ENCODE measurements at places on chromosomes 7 and 10.

- DNase-seq: no peak
Measured at GRCh38 chr10:86438091-86438749, 71.6 kb upstream of the GRID1 start.

- DNase-seq: no peak
Measured at GRCh38 chr7:99448855-99449254, 10.1 kb downstream of the CPSF4 start.

DNA sequence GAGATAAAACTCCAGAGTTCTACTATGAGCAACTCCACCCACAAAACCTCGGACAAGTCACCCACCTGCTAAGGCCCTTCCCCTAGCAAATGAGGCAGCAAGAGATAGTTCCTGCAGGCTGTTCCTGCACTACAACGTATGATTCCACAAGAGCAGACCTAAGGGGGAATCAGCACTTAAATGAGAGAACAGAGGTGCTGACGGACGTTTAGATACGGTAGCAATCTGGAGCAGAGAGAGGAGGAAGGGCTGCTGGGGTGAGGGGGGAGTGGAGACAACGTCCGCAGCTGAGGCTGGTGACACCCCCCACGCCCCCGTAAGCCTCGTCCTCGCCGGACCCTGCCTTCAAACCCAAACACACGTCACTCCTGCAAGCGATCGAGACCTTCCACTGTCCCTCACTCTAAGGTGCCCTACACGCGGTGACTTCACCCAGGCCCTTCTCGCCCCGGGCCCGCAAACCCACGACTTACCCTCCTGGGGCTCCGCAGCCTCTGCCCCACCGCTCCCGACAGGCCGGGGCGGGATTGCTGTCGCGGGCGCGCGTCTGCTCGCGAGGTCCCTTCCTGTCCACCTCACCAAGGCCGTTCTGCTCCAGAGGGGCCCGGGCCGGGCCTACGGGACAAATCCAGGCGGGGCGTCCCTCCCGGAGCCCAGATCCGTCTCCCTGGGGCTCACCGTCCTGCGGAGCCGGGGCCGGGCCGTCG, 635 bp downstream of the ZNF12 start:
- DNase-seq: peak; percentile 33

GRCh38 chr10:8402576-8402975, 348.1 kb downstream of the GATA3 start:
- no peak for DNase-seq

GRCh38 chr7:86645676-86646276, 2.1 kb downstream of the GRM3 start:
- DNase-seq: no peak

DNA sequence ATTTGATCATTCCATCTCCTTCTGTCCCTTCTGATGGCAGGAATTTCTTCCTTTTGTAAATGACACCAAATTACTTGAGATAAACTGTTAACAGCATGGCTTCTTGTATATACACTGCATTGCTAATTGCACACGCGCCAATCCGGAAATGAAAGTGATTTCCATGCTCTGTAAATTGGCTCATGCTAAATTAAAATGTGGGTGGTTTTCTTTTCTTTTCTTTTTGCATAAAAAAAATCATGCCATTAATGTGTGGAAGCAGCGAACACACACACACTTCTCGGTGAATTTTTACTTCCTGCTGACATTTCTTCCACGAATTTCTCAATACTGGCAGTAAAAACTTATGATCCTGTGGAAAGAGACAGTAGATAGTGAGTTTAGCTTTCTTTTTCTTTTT, 123.1 kb upstream of the CCDC6 start:
- no peak for DNase-seq

DNA sequence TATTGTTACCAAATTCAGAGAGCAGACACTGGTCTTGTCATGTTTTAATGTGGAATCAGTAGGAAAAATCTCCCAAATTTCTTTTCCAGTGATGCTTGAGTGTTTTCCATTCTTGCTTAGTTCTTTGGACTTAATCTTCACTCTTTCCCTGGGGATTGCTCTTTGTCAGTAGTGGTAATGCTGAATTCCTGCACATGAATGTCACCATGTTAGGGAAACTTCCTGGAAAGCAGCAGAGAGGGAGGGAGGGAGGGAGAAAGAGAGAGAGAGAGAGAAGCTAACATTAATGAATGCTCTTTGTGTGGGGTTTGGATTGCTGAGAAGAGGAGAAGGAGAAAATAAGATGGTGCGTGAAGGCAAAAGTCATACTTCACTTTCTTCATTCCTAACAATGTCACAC, 295.3 kb upstream of the COBL start:
- no peak for DNase-seq

DNA sequence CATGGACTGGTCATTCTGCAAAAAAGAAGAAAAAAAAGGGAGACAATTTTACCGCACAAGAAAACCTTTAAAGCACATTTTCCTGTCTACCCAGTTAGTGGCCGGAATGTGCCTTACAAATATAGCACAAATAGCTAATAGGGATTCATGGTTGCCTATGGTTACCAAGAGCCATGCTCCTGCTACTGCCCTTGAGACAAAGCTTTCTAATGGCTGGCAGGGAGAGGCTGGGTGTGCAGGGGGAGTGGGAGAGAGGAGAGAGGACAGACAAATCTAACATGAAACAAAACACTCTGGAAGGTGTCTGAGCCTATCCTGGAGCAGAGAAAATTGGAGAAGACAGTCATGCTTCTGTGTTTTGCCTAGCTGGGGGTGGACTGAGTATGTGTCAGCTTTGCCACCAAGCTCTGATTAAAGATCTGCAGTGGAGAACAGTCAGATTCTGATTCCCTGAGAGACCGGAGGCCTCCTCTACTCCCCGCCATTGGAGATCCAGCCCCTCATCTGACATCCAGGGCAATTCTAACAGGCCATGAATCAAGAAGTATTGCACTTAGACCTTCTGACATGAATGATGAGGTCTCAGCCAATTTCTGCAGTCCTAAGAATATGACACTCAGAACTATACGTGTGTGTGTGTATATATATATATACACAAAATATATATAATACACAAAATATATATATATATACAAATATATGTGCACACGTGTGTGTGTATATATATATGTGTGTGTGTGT, 80.2 kb downstream of the PRTFDC1 start:
- DNase-seq: no peak

- no peak for DNase-seq
Measured at GRCh38 chr10:67794909-67795460, 43.0 kb downstream of the DNAJC12 start.

DNA sequence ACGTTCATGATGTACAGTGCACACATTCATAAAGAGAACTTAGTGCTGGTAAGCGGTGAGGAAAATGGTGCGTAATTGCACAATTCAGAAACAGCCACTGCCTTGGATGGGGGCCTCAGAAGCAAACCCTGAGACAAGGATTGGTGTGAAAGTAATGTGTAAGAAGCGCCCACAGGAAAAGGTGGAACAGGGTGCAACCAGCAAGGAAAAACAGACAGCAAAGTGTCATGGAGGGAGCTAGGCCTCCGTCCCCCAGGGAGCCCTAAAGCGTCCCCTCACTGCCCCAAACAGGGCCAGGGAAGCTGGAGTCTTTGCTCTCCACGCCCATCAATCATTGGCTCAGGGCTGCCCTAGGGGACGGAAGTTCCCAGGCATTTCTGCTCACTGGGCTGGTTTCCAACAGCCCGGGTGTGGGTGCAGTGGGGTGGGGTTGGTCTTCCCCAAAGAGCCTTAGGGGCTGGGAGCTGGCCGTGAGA, 9.6 kb upstream of the C10orf105 start:
- no peak for DNase-seq

- DNase-seq: no peak
Measured at GRCh38 chr7:103115771-103116170, 33.1 kb downstream of the NAPEPLD start.

GRCh38 chr7:27113991-27114769, 11.7 kb upstream of the HOXA2 start:
- no peak for DNase-seq

DNA sequence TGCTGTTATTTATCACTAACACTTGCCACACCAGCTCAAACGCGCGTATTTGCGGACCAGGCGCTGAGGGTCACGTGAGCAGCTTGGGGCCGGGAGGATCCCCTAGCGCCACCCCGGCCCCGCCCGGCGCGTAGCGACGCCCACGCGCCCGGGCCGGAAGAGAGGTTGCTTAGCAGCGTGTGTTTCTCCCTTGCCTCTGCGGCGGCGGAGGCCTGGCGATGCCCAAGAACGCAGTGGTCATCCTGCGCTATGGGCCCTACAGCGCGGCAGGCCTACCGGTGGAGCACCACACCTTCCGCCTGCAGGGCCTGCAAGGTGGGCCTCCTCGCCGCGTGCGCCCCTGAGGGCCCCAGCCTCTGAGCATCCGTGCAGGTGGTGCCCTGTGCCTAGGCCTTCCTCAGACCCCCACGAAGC, at the start of gene C10orf53:
C10orf53 (plus strand) TSS at position 172 of the 414 bp plus-strand sequence; CDS start at position 219, 47 bp downstream.
- peak; percentile 70 for DNase-seq

- DNase-seq: no peak
Measured at GRCh38 chr10:123425680-123426079, 240.5 kb upstream of the GPR26 start.

DNA sequence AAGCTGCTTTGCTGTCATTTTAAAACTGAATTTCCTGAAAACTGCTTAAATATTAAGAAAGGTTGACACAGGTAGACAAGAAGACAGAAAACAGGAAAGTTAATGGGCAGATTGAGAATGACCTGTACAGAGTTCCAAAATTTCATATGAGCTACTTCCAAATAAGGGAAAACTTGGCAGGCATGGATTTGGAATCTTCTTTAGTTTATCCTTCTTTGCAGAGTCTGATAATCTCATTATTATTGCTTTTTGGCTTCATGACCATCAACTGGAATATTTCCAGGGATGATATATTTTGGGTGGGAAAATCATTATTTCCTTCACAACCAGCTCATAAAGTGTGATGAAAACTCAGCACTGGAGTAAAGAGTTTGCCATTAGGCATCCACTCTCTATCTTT, 346.5 kb upstream of the NPVF start:
- DNase-seq: no peak

GRCh38 chr10:3811291-3811870, 26.4 kb upstream of the KLF6 start:
- DNase-seq: peak; percentile 58

GRCh38 chr10:109824206-109824605, 99.1 kb downstream of the XPNPEP1 start:
- no peak for DNase-seq

- no peak for DNase-seq
Measured at GRCh38 chr7:93327006-93327633, 95.0 kb downstream of the VPS50 start.

GRCh38 chr7:41096917-41097316, 606.0 kb downstream of the INHBA start:
- no peak for DNase-seq

DNA sequence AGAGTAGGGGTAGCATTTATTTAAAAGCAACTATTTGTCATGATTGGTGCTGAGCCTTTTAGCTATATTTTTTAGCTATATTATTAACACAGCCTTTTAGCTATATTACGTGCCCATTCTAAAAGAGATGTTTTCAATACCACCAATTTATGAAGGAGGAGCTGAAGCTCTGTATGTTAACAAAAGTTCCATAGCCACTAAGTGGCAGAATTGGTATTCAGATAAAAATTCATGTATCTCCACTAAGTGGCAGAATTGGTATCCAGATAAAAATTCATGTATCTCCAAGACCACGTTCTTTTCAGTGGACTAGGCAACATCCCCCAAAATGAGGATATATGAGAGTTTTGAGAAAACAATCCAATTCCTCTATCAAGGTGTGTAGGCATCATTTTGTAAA, 268.6 kb downstream of the HGF start:
- no peak for DNase-seq

- DNase-seq: no peak
Measured at GRCh38 chr10:94155722-94156271, 162.1 kb downstream of the PLCE1 start.

DNA sequence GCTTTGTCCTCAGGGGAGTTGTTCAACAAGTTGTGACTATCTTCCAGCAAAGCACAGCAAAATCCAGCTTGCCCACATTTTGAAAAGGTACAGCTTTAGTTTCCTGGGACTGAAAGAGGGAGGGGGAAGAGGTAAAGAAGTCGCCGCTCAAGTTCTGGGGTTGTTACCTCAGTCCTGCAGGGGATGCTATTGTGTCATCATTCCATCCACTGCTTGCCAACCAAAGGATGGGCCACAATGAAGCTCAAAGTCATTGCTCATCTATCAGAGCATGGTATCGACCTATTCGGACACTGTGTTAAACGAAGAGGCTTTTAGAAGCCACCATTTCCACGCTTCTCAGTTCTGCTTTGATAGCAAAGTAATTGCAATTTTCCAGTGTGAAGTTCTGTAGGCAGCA, 34.3 kb downstream of the NPY start:
- no peak for DNase-seq

GRCh38 chr10:17643339-17643754, 604 bp upstream of the STAM start:
- DNase-seq: no peak

DNA sequence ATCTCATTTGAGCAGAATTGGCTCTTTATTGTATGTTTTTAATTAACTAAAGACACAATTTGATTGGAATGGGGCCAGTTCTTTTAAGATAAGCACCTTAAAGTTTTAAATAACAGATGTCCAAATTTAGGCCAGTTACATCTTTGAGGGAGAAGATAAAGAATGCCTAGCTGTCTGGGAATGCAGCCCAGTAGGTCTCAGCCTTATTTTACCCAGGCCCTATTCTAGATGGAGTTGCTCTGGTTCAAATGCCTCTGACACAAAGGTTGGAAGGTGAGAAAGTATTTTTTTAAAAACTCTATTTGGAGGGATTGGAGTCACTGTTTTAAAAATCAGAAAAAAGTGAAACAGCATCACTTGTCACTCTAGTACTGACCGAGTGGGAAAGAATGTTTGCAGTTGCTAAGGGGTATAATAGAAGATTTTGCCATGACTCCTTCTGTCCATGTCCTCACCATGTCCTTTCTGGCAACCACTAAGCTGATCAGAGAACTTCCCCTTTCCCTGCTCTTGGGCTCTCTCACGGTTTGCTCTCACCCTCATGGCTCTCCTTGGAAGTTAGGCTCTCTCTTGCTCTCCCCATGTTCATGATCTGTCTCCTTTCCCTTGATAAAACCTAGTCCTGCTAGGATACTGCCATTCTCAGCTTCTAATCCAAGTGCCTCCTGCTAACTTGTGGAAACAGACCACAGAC, 238.2 kb upstream of the AGK start:
- DNase-seq: no peak

- DNase-seq: no peak
Measured at GRCh38 chr10:8556321-8556720, 501.8 kb downstream of the GATA3 start.

- DNase-seq: no peak
Measured at GRCh38 chr7:30241767-30242166, 42.6 kb upstream of the ZNRF2 start.

DNA sequence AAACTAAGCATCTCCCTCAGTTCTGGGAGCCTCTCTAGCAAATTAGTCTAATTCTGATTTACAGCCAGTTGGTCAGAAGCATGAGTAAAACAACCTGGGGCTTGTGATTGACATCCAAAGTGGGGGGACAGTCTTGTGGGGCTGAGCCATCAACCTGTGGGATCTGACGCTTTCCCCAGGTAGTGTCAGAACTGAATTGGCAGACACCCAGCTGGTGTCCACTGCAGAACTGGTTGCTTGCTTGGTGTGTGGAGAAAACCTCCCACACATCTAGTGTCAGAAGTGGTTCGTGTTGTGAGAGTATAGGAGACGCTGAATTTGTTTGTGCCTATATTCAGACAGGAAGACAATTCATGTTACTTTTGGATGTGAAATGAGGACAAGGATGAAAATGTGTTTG, 92.2 kb upstream of the PDCD4 start:
- DNase-seq: no peak
